ENCODE measurements at places on chromosomes 2 and 18.
A peak's percentile ranks its signal among the peaks of the same experiment; 100 is the strongest.

- H3K4me3 ChIP-seq = no peak overlapping the region
- no peaks in the 10 kb centered on the region for H3K36me3 ChIP-seq
- DNase-seq = no peak
- peaks cover 67% of the 10 kb centered on the region for H3K27me3 ChIP-seq
- H3K4me1 ChIP-seq = no peaks in the 10 kb centered on the region
Measured at GRCh38 chr18:13464432-13465123, 246.0 kb downstream of the LDLRAD4 start.

DNA sequence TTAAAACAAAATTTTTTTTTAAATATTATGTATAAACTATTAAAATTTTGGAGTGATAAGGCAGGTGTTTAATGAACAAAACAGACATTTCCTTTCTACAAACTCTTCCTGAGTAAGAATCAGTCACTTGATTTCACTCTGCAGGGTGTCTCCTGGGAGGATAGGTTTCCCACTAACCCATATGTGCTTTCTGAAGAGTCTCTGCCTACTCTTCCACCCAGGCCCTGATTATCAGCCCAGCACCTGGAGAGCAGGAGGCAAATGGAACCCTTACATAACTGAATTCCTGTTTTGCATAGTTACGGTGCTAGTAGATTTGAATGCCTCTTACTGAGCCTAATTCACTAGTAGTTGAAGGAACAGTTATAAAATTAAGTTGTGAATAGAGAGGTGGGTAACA, 1718.6 kb downstream of the SUCLG1 start:
- no peak overlapping the region for H3K27ac ChIP-seq
- H3K4me3 ChIP-seq = no peak overlapping the region
- peaks cover 3% of the 10 kb centered on the region for H3K4me1 ChIP-seq
- no peaks in the 10 kb centered on the region for H3K27me3 ChIP-seq
- no peaks in the 10 kb centered on the region for H3K36me3 ChIP-seq

DNA sequence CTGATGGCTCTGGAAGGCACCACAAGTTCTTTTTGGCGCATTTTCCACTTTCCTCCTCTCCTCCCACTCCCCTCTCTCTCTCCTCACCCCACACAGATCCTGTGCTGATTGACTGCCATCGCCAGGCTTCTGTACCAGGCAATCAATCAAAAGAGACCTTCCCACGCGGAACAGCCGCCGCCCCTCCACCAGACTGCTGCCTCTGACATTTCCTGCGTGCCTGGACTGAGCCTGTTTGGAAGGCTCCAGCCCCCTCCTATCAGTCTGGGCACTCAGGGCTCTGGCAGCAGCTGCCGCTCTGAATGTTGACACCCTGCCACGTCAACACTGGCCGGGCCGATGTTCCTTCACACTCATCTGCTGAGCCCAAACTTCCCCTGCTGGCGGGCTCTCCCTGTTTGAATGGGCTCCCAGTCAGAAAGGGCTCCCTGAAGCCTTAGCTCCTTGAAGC, 467.7 kb downstream of the EPHA4 start:
- no peak for DNase-seq
- H3K27ac ChIP-seq = no peak overlapping the region
- no peaks in the 10 kb centered on the region for H3K36me3 ChIP-seq
- H3K4me3 ChIP-seq = no peak overlapping the region
- H3K4me1 ChIP-seq = no peaks in the 10 kb centered on the region

DNA sequence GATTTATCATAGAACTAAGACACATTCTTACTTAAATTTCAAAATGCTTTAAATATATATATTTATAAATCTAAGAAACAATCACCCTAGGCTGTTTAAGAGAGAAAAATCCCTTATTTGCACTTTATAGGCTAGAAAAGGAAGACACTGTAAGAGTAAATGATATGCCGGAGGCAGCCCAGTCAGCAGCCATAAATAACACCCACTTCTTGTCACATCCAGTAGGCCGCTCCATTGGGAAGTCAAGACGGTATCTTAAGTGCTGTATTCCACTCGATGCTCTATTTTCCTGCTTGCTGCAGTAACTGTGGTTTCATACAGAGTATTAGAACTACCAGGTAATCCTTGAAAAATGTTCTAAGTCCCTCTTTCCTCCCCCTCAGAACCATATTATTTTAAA, 57.9 kb downstream of the ABCA12 start:
- no peaks in the 10 kb centered on the region for H3K27me3 ChIP-seq
- DNase-seq = no peak
- no peak overlapping the region for H3K4me3 ChIP-seq
- no peaks in the 10 kb centered on the region for H3K36me3 ChIP-seq
- no peak overlapping the region for H3K27ac ChIP-seq
- H3K4me1 ChIP-seq = no peaks in the 10 kb centered on the region

DNA sequence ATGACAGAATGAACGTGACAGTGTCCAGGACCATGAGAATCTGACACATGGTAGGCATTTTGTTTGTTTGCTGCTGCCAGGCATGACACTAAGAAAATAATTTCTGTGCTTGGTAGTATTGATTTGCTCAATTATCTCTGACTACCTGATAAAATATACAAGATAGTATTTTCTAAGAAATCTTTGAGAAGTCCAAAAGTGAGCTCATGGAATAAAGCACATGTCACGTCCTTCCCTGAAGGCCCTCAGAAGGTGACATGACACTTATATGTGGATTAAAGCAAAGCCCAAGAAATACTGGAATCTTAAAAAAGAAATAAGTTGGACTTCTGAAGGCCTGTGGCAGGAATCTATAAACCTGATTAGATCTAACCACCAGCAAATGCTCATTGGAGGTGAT, 3.8 kb upstream of the TTN start:
- no peak for DNase-seq
- H3K27me3 ChIP-seq = no peaks in the 10 kb centered on the region
- no peaks in the 10 kb centered on the region for H3K36me3 ChIP-seq
- H3K4me3 ChIP-seq = no peak overlapping the region

GRCh38 chr18:51196118-51196810, 1.2 kb downstream of the MEX3C start:
- no peak overlapping the region for H3K27ac ChIP-seq
- no peak for DNase-seq
- no peaks in the 10 kb centered on the region for H3K27me3 ChIP-seq
- no peaks in the 10 kb centered on the region for H3K36me3 ChIP-seq
- peak overlapping the region; percentile 84 for H3K4me3 ChIP-seq
- H3K4me1 ChIP-seq = peaks cover 6% of the 10 kb centered on the region

DNA sequence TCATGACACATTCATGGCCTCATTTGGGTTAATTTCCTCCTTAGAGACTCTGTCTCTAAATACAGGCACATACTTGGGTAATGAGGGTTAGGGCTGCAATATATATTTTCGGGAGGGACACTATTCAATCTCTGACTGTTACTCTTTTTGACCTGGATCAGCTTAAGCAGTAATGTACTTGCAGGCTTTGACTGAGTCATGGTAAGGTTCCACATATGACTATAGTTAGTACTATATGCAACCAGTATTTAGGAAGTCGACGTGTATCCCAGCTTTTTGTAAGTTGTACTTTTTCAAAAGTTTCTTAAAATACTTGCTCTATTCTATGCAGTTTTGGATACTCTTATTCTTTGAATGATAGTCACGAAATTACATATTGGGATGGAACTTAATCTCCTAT, 37.2 kb upstream of the CDH19 start:
- no peak overlapping the region for H3K27ac ChIP-seq
- H3K4me3 ChIP-seq = no peak overlapping the region
- no peak for DNase-seq
- peaks cover 17% of the 10 kb centered on the region for H3K4me1 ChIP-seq
- no peaks in the 10 kb centered on the region for H3K27me3 ChIP-seq
- no peaks in the 10 kb centered on the region for H3K36me3 ChIP-seq

- no peak overlapping the region for H3K4me3 ChIP-seq
- H3K4me1 ChIP-seq = no peaks in the 10 kb centered on the region
- no peak overlapping the region for H3K27ac ChIP-seq
Measured at GRCh38 chr2:169664600-169664977, 29.6 kb downstream of the CFAP210 start.

DNA sequence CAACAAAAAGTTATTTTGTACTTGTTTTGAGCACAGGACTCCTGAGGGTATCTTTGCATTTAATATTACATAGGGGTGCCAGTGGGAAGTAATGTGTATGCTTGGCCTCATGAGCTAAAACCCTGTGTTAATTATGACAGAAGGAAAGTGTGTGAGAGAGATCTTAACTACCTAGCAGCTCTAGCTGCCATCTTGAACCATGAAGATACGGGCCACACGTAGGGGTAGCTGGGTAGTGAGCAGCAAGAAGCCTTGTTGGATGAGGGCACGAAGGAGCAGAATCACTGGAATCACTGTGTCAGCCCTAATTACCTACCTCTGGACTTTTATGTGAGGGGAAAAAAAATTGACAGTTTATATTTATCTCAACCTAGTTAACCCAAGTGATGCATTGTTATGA, 15.4 kb upstream of the CASP10 start:
- H3K4me1 ChIP-seq = no peaks in the 10 kb centered on the region
- no peak overlapping the region for H3K27ac ChIP-seq
- DNase-seq = no peak
- H3K36me3 ChIP-seq = peaks cover 18% of the 10 kb centered on the region
- H3K4me3 ChIP-seq = no peak overlapping the region
- no peaks in the 10 kb centered on the region for H3K27me3 ChIP-seq

DNA sequence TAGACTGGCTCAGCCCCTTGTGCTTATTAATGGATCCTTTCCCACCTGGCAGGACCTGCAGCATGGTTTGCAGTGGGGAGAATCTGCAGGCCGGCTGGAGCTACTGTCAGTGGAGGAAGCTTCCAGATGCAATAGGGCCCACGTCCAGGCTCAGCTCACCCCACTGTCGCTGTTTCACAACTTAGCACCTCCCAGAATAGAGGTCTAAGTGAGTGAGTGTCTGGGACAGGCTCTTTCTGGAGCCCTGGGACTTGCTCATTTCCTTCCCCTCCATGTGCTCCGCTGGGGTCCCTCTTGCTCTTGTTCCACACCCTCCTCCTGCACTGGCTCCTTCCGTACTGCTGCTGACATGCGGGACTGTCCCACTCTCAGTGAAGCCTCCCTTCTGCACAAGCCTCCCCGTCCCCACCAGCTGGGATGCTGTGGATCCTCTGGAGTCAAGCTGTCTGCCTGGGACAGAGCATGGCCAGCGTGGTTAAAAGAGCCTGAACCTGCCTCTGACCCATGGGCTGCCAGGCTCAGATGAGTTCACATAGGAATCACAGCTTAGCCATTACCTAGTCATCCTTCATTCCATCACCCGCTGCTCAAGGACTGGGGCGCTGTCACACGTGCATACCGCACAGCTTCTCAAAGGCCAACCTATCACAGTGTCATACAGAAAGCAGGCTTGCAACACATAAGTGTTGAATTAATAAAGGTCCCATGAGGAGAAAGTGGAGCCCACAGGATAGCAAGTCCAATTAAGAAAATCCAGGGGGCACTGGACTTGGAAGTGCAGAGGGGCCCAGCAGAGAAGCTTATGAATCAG, 135.9 kb downstream of the ACKR3 start:
- no peaks in the 10 kb centered on the region for H3K4me1 ChIP-seq
- H3K36me3 ChIP-seq = no peaks in the 10 kb centered on the region
- no peak overlapping the region for H3K27ac ChIP-seq
- no peaks in the 10 kb centered on the region for H3K27me3 ChIP-seq
- no peak for DNase-seq

- no peak overlapping the region for H3K27ac ChIP-seq
- no peaks in the 10 kb centered on the region for H3K4me1 ChIP-seq
- no peaks in the 10 kb centered on the region for H3K36me3 ChIP-seq
- no peak for DNase-seq
- H3K4me3 ChIP-seq = no peak overlapping the region
- H3K27me3 ChIP-seq = peaks cover 16% of the 10 kb centered on the region
Measured at GRCh38 chr2:80259292-80259691, 45.3 kb downstream of the LRRTM1 start.

DNA sequence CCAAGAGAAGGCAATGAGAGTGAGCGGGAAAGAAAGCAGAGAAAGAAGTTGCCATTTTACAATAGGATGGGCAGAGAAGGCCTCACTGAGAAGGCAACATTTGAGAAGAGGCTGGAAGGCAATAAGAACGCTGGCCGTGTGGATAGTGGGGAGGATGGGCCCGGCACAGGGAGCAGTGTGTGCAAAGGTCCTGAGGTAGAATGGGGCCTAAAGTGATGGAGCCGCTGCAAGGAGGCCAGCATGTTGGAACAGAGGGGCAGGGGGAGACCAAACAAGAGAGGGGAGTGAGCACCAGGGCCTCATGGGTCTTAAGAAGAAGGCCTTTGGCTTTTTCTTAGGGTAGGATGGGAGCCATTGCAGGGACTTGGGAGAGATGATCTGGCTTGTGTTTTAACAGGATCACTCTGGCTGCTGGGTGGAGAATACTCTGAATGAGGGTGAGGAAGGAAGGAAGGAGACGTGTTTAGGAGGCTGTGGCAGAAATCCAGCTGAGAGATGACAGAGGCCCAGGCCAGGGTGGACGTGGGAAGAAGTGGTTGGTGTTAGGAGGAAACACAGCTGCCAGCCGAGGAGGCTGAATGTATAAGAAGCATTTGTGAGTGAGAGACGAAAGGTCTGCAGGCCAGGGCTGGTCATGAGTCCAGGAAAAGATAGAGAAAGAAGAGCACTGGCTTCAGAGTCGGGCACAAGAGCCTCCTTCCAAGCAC, 159.8 kb downstream of the KLHL29 start:
- H3K27ac ChIP-seq = no peak overlapping the region
- DNase-seq = no peak
- H3K27me3 ChIP-seq = no peaks in the 10 kb centered on the region
- no peaks in the 10 kb centered on the region for H3K36me3 ChIP-seq

DNA sequence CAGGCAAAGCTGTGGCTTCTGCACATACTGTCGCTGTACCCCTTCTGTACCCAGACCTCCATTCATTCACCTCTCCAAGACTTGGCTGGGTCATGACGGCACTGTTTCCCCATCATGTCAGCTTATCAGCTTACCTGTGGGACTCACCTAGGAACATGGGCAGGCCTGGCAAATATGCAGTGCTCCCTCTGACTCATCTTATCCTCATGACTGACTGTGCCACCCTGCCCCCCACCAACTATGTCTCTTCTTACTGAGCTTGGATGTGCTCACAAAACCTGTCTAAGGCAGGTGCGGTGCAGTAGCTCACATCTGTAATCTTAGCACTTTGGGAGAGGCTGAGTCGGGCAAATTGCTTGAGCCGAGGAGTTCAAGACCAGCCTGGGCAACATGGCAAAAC, 152.4 kb downstream of the MGAT5 start:
- H3K27me3 ChIP-seq = no peaks in the 10 kb centered on the region
- peak; percentile 83 for DNase-seq
- H3K4me1 ChIP-seq = peaks cover 47% of the 10 kb centered on the region
- H3K4me3 ChIP-seq = no peak overlapping the region

DNA sequence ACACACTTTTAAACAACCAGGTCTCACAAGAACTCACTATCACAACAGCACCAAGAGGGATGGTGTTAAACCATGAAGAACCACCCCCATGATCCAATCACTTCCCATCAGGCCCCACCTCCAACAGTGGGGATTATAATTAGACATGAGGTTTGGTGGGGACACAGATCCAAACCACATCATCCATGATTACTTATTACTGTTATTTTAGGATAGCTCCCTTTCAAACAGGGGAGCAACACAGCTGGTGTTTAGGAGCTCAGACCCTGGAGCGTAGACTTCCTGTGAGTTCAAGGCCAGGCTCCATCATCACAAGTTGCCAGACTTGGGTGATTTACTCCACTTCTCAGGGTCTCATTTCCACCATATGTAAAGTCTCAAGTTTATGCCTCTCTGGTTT, 382.7 kb downstream of the HRH4 start:
- H3K27me3 ChIP-seq = peaks cover 23% of the 10 kb centered on the region
- H3K4me1 ChIP-seq = no peaks in the 10 kb centered on the region
- DNase-seq = no peak
- H3K4me3 ChIP-seq = no peak overlapping the region

GRCh38 chr2:132645722-132646539, 24.1 kb downstream of the LYPD1 start:
- H3K4me1 ChIP-seq = no peaks in the 10 kb centered on the region
- H3K36me3 ChIP-seq = peaks cover 6% of the 10 kb centered on the region
- H3K27me3 ChIP-seq = no peaks in the 10 kb centered on the region
- no peak overlapping the region for H3K4me3 ChIP-seq

All from PC-3 (cell line).